Mesothelial cell of epicardium (in vitro differentiated cells): ENCODE measurements at places on chromosomes 3 and 15. TPM values are rescaled to one million over a fixed set of nuclear protein-coding genes. Genes with fewer than 3 reads are reported as not detected.

DNA sequence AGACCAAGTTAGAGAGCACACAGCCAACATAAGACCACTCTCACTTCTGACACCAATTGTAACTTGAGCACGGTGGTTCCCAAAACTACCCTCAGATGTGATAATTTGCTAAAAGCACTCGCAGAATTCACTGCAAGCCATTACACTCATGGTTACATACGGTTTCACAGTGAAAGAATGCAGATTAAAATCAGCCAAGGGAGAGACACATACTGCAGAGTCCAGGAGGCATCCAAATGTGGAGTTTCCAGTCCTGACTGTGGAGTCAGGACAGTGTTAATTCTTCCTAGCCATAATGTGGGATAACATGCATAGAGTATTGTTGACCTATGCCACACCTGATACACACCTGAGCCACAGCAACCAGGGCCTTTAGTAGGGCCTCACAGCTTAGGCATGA is 956.4 kb downstream of the NTRK3 start:
- H3K4me1 ChIP-seq, result no peaks in the 10 kb centered on the region
- DNase-seq, result no peak
- no peaks in the 10 kb centered on the region for H3K36me3 ChIP-seq
- no peak overlapping the region for H3K4me3 ChIP-seq
- no peak overlapping the region for H3K27ac ChIP-seq

GRCh38 chr3:37301980-37302708 is 127.8 kb upstream of the LRRFIP2 start:
- no peaks in the 10 kb centered on the region for H3K4me1 ChIP-seq
- no peak overlapping the region for H3K4me3 ChIP-seq
- H3K27me3 ChIP-seq, result no peaks in the 10 kb centered on the region
- H3K36me3 ChIP-seq, result peaks cover 45% of the 10 kb centered on the region
- no peak overlapping the region for H3K27ac ChIP-seq

DNA sequence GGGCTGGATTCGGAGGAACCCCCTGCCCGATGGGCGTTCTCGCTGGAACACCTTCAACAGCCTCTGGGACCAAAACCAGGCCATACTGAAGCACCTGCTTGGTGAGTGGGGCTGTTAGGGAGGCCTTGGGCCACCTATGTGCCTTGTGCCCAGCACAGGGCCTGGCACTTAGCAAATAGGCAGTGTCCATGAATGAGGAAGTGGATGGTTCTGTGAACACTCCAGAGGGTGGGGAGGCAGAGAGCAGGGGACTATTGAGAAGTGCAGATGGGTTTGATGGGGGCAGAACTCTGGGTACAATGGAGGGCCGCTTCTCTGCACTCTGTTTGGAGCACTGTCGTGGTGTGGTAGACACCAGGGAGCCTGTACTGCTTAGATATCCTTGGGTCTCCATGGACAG is 1.5 kb downstream of the ECE2 start:
- H3K27ac ChIP-seq, result no peak overlapping the region
- no peaks in the 10 kb centered on the region for H3K36me3 ChIP-seq
- DNase-seq, result no peak
- peaks cover 91% of the 10 kb centered on the region for H3K27me3 ChIP-seq
- no peaks in the 10 kb centered on the region for H3K4me1 ChIP-seq
- H3K4me3 ChIP-seq, result no peak overlapping the region

DNA sequence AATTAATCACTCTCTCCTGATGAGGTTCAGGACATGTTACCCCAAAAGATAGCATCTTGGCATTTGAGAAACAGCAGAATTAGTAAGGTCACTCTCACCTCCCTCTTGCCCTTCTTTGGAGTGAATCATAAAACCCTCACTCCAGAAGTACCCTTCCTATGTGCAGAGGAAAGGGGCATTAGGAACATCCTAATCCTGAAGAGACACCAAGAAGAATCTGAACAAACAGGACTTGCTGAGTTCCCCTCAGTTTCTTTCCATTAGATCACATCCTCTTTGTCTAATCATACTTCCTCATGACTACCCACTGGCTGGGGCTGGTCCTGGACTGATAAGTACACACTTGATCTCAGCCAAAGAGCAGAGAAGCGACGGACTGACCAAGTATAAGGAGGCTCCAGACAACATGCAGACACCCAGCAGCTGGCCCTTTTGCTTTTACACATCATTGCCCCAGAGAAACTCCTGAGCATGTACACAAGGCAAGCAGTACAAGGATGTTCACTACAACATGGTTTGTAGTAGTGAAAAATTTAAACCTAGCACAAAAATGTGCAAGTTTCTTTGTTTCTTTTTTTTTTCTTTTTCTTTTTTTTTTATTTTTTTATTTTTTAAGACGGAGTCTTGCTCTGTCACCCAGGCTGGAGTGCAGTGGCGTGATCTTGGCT is 15.0 kb upstream of the TM6SF1 start:
- no peak overlapping the region for H3K4me3 ChIP-seq
- H3K4me1 ChIP-seq, result peaks cover 2% of the 10 kb centered on the region
- H3K36me3 ChIP-seq, result no peaks in the 10 kb centered on the region
- peak overlapping the region; percentile 10 for H3K27ac ChIP-seq

DNA sequence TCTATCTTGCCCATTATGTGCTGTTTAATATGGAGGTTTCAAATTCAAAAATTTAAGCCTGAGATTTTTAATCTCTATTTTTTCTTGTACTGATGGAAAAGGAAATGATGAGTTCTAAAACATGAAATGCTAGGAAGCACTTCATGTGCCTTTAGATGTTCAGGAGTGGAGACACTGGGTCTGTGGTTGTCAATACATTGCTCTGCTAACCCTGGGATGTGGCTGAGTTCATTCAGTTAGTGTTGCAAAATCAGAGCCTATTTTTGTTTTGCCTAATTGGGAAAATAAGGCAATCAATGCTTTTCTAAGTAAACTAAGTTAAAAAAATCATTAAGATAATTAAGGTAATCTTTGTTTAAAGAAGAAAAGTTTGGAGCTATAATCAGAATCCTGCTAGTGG is 83.1 kb downstream of the DIPK2A start:
- no peaks in the 10 kb centered on the region for H3K27me3 ChIP-seq
- H3K4me1 ChIP-seq, result peaks cover 11% of the 10 kb centered on the region
- no peaks in the 10 kb centered on the region for H3K36me3 ChIP-seq
- DNase-seq, result no peak

DNA sequence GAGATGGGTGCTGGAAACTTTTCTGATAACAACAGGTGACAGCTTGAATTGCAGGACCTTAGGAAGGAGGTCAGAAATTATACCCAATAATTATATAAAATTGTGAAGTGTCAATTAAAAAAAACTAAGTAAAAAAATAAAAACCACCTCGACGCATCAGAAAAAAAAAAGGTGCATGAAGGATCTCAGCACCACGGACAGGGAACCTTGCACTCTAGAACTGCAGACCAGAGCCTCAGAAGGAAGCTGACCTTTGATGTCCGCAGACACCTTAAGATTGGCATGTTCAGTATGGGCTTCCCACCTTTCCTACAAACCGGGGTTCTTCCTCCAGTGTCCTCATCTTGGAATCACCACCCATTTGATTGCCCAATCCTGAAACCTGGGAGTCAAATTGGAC is 60.9 kb downstream of the SCN10A start:
- H3K36me3 ChIP-seq, result no peaks in the 10 kb centered on the region
- H3K27ac ChIP-seq, result no peak overlapping the region
- no peak overlapping the region for H3K4me3 ChIP-seq

DNA sequence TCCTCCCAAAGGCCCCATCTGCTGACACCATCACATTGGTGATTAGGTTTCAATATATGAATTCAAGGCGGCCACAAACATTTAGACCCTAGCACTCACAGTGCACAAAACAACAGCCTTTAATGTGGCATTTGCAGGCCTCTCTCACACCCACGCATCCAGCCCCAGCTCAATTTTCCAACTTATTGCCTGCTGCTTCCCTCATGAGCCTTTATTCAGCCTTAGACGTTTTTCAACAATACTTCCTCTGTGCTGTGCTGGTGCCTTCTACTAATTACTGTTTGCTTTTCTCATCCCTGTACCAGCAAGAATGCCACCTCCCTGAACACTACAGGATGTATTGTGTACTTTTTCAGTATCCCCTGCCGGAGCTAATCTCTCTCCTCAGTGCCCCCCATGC is 334.6 kb downstream of the GABRB3 start:
- no peaks in the 10 kb centered on the region for H3K36me3 ChIP-seq
- no peaks in the 10 kb centered on the region for H3K4me1 ChIP-seq
- DNase-seq, result no peak

GRCh38 chr3:3618623-3619022 is 180.6 kb upstream of the LRRN1 start:
- no peaks in the 10 kb centered on the region for H3K36me3 ChIP-seq
- H3K27ac ChIP-seq, result no peak overlapping the region
- H3K27me3 ChIP-seq, result no peaks in the 10 kb centered on the region
- H3K4me3 ChIP-seq, result no peak overlapping the region
- DNase-seq, result no peak

Gene SI
- not detected in 3 replicates for total RNA-seq

Gene KCTD6
- 10.5 to 13.1 TPM (median 11.3 TPM) in 3 replicates for total RNA-seq

Gene SKIC8
- total RNA-seq, result 51.2 to 55.1 TPM (median 54.8 TPM) in 3 replicates

Gene SERPINI2
- total RNA-seq, result not detected in 3 replicates

Gene PIGZ
- 0.70 to 0.91 TPM (median 0.74 TPM) in 3 replicates for total RNA-seq

Gene NRG4
- 7.6 to 8.7 TPM (median 7.6 TPM) in 3 replicates for total RNA-seq
